ENCODE measurements at places on chromosomes 2 and 18.

DNA sequence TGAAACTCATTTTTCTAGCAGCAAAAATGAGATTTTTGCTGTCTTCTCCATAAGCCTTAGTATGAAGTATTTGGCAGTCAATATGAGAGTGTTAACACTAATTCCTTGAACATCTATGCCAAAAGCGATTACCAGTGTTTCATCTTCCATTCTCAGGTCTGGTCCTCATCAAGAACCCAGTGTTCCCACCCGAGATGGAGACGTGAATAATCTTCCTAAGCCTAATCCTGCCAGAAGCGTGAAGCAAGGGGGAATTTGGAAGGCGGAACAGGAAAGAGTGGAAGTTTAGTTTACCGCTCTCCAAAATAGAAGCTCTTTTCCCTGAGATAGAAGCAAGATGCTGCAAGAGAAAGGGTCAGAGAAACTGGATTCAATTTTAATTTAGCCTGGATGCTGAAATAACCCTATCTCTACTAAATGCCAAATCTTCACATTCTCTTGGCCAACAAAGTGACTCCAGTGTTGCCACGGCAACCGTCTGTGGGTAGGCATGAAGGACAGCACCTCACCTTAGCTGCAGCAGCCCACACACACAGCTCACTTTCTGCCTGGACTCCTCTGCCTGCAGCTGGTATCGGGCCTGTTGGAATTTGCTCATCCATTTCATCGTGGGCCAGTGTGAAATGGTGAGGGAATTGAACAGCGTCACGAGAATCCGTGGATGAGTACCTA, 711.1 kb downstream of the CBLN2 start:
- DNase-seq = no peak

DNA sequence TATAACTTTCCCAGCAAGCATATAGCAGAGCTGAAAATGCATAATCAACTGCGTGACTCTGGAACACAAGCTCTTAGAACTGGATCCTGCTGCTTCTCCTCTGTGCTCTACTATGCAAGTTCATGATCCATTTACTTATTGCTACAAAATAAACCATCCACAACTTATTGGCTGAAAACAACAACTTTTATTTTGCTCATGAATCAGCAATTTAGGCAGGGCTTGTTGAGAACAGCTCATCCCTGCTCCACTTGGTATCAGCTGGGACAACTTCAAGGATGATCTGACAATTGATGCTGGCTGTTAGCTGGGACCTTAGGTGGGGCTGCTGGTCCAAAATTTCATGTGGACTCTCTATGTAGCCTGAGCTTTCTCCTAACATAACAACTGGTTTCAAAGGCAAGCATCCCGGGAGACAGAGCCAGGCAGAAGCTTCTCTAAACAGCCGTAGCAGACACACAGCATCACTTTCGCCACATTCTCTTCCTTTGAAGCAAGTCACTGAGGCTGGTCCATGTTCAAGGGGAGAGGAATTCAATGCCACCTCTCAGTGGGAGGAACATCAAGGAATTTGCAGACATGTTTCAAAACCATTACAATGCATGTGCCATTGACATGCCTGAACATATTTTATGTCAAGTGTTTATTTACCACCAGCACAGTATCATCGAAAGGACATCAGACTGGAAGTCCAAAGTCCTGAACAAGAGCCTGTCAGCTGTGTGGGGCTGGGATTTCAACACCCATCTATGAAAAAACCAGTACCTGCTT, 153.1 kb upstream of the PKDCC start:
- DNase-seq = no peak

DNA sequence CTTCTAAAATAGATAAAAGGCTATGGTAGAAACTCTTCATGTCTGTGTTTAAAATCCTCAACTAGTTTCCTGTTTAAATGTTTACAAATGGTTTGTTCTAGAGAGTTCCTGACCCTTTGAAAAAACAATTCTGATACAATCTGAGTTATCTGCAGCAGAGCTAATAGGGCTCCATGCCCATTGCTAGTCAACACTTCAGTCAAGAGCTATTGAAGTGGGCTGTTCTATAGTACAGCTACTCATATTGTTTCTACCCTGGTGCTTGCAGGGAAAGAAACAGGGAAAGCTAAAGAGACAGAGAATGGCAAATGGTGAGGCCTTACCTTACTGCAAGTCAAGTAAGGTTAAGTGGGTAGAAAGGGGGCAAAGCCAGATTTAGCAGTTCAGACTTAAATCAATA, 112.3 kb upstream of the CAVIN2 start:
- DNase-seq = no peak

DNA sequence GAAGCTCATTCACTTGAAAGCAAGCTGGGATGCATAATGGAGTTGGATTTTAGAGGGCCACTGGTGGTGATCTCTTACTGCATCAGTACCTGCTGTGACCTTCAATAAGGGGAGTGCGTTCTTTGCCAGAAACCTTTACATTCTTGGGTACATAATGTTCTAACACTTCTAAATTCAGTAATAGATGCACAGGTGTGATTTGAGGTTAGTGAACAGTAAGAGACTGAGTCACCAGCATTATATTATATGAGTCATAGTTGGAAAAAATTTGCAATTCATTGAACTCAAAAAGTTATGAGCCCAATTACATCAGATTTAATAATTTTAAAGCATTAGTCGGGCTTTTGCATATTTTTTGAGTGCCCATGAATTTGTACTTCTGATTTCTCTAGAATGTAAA, 803.3 kb downstream of the ADCYAP1 start:
- no peak for DNase-seq

DNA sequence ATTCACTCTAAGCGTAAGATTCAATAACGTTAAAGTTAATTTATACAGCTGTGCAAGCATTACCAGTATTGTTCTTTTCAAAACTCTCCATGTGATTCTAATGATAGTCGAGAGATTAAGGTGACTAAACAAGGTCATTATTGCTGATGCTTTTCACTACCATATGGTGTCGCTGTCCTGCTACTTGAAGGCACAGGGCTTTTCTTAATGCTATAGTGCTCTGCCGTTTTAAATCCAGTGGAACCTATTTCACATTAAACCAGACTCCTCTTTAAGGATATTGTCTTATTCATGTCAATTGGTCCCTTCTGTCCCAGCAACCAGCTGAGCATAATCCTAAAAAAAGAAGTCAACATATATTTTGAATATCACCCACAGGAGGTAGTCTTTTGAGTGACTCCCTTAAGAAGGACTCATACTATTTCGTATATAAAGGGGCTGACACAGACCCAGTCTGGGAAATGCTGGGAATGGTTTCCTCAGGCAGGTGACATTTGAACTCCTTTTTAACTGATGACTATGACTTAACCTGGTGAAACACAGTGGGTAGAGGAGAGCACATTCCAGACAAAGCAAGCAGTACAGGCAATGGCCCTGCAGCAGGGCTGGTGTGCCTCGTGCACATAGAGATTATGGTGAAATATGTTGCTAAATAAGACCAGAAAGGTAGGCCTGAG, 53.9 kb upstream of the CYTIP start:
- no peak for DNase-seq

GRCh38 chr2:122179492-122180165, 424.2 kb downstream of the TSN start:
- DNase-seq = no peak

GRCh38 chr2:1600191-1601066, 143.9 kb downstream of the PXDN start:
- no peak for DNase-seq

DNA sequence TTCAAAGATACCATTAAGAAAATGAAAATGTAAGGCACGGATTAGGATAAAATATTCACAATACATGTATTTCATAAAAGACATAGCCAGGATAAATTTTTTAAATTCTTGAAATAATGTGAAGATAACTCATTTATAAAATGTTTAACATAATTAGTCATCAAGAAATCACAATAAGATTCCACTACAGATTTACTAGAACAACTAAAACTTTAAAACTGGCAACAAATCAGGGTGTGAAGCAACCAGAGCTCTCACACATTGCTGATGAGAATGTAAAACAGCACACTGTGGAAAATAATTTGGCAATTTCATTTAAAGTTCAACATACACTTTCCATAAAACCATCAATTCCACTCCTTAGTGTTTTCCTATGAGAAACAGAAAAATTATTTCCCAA, 89.6 kb upstream of the UBE2E3 start:
- no peak for DNase-seq

GRCh38 chr2:71071681-71072398, 3.4 kb downstream of the NAGK start:
- DNase-seq = no peak

DNA sequence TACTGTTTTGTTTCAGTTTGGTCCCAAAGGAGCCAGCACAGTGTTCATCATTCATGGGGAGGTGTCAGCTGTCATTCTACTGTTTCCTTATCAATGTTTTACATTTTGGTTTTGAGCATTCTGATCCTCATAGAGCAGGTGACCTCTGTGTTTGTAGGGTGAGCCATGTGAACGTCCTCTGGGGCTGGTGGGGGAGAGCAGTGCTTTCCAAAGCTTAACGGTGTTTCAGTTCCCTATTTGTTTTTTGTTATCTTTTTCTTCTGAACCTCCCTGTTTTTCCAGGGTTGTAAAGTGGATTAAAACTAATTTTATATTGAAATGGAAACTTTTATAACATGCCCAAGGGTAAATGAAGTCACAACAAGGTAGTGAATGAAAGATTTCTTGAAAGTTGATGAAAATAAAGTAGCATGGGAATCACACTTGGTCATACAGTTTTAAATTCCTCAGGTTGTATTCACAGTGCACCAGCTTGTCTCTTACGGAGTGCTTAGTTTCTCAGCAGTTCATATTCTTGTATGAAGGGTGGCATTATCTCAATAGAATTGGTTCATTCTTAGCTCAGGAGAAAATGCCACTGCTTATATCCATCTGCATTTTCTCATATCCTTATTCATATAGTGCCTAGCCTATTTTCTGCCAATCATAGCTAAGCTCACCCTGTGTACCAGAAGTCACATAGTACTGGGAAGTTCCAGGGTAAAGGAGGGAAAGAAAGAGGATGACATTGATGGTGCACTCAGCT, 54.5 kb downstream of the MAP4K4 start:
- DNase-seq = no peak

DNA sequence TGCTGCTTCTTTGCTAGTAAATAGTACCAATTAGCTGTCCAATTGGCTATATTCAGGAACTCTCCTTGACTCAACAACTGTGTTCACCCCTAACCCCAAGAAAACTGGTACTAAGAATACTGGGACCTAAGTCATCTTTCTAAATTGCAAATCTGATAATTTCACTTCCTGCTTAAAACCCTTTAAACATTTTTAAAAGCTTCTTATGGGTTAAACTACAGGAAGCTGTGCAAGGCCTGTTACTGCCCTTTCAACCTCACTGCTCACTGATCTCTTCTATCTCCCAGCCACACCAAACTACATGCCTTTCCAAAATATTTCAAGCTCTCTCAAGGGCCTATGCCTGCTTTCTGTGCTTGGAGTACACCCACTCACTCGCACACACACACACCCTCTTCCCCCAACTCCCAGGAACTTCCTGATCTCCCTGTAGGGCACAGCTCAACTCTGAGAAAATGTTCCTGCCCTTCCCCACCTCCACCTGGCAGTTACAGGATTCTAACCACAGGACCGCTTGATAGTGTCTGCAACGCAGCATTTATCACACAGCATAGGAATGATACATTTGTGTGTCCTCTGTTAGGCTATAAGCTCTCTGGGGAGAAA, 6.7 kb downstream of the LMAN1 start:
- no peak for DNase-seq

DNA sequence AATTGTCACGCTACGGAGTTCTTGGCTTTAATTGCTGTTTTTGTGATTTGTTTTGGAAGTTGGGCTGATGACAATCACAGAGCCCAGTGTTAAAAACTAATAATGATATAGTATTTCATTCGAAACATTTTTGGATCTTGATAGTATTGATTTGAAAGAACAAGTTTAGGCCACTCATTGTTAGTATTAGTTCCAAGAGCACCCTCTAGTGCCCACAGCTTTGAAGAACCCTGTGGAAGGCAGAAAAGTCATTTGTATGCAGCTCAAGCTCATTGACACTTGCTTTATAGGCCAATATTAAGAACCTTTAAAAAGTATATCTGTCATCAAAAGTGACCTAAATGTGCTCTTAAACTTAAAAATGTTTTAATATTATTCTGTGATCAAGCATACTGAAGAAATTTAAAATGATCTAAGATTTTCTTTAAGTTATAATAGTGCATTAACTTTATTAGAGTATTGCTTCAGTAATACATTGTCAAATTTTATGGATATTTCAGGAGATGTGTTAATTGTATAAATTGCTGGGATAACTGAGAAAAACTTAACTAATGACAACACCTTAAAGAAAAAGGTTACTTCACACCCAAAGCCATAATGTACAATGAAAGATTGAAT, 191.0 kb downstream of the GRB14 start:
- DNase-seq = peak; percentile 7

DNA sequence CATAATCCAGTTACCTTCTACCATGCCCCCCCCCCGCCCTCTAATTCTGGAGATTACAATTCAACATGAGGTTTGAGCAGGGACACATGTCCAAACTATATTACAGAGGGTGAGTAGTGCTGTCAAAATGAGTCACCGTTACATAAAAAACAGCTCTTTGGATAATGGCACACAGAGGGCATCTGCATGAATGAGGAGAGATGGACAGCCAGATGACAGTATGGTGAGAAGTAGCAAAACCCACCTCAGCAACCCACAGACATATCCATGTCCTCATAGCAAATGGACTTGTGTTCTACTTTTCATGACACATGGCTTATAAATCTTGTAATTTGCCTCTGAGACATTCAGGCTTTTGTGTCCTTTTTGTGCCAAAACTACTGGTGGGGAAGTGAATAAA, 132.0 kb downstream of the EML6 start:
- DNase-seq = no peak

DNA sequence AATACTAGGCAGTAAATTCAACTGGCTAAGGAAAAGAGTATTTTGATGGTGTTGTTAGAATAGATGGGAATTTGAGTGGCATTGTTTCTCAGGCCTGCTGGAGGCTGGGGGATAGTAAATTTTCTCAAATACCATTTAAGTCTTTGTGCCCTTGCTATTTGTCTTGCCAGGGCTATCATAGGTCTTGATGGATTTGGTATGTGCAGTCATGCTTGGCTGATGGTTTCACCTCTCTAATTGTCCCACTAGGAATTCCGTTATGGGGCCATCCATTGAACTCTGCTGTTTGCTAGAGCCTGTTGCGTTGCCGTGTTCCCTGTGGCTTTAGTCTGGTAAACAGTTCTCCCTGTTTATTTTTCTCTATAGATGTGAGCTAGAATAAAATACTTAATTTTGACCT, 438.1 kb upstream of the FAM98A start:
- no peak for DNase-seq

GRCh38 chr2:230847883-230848388, 16.8 kb upstream of the ITM2C start:
- peak; percentile 34 for DNase-seq

GRCh38 chr2:186534406-186534805, 48.3 kb downstream of the ZC3H15 start:
- DNase-seq = no peak

All from AG09309 (cell line).